Occipital lobe (tissue), 3 donors: ENCODE measurements at places on chromosomes 5 and 9.

GRCh38 chr5:138032028-138032571 is 779 bp downstream of the FAM13B start:
- DNase-seq: peak; percentile 57

- DNase-seq: no peak
Observed at GRCh38 chr9:77450085-77450475, 198.0 kb downstream of the GNA14 start.

GRCh38 chr9:85676790-85677189 is 65.0 kb downstream of the AGTPBP1 start:
- no peak for DNase-seq

GRCh38 chr9:108270561-108270960 is 585.2 kb downstream of the ACTL7B start:
- DNase-seq: no peak

- DNase-seq: no peak
Observed at GRCh38 chr5:43854697-43855292, 251.8 kb downstream of the NNT start.

- no peak for DNase-seq
Observed at GRCh38 chr9:93198117-93198837, 14.3 kb downstream of the WNK2 start.
